ENCODE measurements at places on chromosomes 2 and 18. TPM values are rescaled to one million over a fixed set of nuclear protein-coding genes. Genes with fewer than 3 reads are reported as not detected.

The RAB6C gene
- not detected for total RNA-seq

GRCh38 chr2:136423516-136423996 is 305.6 kb upstream of the CXCR4 start:
- no peak for DNase-seq

DNA sequence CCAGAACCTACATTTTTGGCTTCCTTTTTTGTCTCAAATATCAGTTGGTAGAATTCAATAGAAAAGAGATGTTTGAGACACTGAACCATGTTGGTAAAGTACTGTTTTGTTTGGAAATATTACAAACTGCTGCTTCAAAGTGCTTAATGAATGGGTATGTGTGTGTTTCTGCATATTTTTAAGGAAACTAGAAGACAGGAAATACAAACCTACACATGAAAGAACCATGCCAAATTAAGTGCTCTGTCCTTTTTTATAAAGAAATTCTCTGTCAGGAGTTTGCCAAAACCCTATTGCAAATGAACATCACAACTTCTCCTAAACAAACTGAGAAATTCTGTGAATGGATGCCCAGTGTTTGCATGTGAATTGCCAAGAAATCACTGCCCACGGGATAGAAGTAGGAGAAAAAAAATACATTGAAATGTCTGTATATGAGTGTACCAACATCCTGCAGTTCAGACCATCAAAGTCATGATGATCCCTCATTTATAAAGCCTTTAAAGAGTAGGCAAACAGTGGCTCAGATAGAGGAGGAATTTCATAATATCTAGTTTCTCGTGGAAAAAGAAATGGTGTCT is 69.6 kb upstream of the RND3 start:
- no peak for DNase-seq

DNA sequence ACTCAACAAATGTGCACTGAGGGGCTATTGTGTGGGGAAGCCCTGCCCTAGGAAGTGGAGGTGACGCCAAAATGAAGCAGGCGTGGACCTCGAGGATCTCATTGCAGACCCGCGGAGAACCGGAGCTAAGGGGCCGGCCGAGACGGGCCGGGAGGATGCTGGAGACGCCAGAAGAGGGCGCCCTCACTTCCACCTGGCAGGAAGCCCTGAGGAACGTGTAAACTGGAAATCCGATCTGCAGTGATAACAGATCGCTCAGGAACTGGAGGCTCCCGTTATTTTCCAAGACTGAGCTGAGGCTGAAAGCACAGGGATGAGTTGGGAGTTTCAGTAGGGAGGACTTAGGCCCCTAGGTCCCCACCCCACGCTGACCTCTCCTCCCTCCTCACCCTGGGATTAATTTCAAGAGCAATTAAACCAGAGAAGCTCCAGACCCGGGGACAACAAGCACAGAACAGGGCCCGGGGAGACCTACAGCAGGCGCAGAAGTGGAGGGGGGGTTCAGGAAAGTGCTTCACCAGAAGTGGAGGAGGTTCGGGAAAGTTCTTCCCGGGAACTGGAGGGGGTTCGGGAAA is 7.7 kb upstream of the COL6A3 start:
- peak; percentile 16 for DNase-seq

The RIT2 gene
- not detected for total RNA-seq

The PELI1 gene
- total RNA-seq = 8.2 TPM
